ENCODE measurements at places on chromosomes 3 and 15.

DNA sequence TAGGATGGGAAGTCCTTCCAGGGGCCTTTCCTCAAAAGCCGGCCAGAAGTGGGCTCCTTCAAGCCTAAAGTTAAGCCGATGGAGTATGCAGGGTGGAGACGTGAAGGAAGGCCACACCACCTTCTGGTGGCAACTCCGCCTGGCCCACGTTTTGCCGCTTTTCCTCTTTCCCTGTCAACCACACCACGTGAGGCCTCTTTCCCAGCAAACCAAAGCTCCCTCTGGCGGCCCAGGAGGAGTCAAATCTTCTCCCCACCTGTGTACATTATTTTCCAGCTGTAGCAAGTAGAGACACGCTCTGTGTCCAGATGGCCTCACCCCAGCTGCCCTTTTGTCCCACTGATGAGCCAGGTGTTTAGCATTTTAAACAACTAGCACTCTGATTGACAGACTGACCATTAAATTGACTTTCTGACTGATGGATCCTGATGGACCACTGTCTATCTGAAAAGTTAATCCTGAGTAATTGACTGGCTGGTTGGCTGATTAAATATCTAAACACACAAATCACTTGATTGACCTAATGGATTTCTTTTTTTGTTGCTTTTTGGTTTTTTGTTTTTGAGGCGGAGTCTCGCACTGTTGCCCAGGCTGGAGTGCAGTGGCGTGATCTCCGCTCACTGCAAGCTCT is 59.6 kb upstream of the ZBTB38 start:
- no peak for DNase-seq

- DNase-seq = peak; percentile 2
These were observed 43.9 kb upstream of the TRPM1 start for GRCh38 chr15:31145271-31145911.

GRCh38 chr15:26007151-26007550 is 144.0 kb upstream of the ATP10A start:
- DNase-seq = no peak

- no peak for DNase-seq
These were observed 164.8 kb downstream of the SYNPR start for GRCh38 chr3:63442918-63443317.

GRCh38 chr3:104596551-104596950 is 770.2 kb upstream of the ALCAM start:
- peak; percentile 22 for DNase-seq

DNA sequence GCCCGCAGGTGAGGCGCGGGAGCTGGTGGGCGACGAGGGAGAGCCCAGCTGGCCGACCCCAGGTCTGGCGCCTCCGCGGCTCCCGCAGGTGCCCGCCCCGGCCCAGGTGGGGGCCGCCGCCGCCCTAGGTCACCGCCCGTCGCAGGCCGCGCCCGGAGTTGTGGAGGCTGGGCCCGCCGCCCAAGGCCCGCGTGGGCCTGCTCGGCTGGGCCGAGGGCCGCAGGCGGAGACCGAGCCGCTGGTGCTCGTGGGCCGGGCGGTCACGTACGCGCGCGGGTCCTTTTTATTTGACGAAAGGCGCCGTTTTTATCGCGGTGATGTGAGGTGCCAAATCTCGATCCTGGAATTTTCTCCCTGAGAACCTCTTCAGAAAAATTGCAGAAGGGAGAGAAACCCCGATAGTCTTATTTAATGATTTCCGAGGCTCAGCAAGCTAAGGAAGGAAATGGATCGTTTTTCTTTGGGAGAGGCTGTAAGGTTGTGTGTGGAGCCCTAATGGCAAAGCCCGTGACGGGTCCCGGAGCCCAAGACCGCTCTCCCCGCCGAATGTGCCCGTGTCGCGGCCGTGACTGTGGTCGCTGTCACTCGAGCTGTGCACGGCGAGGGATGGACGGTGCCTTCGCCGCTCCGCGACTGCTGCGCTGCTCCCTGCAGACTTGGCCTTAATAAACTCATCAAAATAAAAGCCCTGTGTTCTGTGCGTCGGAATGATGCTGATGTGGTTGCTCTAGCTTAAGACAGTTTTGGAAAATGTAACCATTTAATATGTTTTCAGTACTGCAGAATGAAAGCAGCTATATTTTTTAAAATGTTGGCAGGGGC is 612 bp downstream of the APPL1 start:
- DNase-seq = no peak

DNA sequence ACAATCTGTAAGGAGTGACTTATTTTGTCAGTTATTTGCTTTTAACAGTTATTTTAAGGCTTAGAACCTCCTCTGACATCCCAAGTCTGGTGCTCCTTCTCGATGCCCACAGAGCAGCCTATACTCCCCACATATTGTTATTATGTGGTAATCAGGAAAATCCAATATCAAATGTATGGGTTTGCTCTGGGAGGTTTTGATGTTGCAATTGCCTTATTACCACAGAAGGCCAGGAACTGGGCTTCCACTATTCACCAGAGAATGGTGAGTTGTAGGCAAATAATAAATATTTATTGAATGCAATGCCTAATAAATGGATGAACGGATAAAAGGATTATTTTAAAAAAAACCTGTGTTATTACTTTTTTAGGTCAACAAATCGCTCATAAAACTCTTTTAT is 12.2 kb downstream of the NEK10 start:
- DNase-seq = no peak

GRCh38 chr3:36166477-36166876 is 213.8 kb upstream of the STAC start:
- DNase-seq = peak; percentile 37

GRCh38 chr15:45647828-45648227 is 13.0 kb downstream of the SQOR start:
- no peak for DNase-seq

DNA sequence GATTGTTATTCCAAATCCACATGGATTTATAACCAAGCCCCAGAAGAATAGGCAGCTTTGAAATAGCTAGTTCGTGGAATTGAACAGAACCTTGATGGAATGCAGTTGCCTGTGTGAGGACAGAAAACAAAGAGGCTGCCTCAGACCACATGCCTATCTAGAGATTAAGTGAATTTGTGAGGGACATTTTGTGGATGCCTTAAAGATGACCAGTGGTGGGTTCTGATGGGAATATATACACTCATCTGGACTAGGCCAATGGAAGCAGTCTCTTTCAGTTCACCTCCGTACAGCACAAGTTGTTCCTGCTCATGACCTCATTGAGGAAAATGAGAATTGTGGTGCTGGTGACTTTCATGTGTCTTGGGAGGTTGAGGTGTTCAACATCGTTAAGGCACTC is 63.2 kb upstream of the PYDC2 start:
- DNase-seq = no peak

- no peak for DNase-seq
These were observed 49.0 kb upstream of the CCDC80 start for GRCh38 chr3:112689989-112690388.

GRCh38 chr3:182108371-182108770 is 396.6 kb downstream of the SOX2 start:
- no peak for DNase-seq

DNA sequence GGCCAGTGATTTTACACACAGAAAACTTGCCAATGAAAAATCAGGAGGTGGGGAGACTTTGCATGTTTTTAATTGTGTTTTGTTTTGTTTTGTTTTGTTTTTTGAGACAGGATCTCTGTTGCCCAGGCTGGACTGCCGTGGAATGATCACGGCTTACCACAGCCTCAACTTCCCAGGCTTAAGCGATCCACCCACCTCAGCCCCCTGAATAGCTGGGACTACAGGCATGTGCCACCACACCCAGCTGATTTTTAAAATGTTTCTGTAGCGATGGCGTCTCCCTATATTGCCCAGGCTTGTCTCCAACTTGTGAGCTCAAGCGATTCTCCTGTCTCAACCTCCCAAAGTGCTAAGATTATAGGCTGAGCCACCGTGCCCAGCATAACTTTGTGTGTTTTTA is 46.0 kb downstream of the MEIS2 start:
- DNase-seq = no peak

DNA sequence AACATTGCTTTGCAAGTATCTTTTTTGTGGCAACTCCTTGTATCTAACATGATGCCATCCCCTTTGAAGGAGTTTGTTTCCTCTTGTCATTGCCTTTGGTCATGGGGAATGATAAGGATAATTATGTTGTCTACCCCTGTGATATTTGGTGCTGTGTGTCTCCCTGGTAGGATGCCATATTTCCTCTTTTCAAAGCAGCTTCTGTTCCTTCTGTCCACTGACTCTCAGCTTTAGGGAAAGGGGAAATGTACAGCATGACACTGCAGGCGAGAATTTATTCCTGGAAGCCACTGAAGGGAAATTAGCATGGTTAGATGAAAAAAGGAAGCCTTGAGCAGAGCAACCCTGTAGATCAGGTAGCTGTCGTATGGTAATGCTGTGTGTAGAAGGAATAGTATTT is 576.7 kb downstream of the CADM2 start:
- DNase-seq = no peak

DNA sequence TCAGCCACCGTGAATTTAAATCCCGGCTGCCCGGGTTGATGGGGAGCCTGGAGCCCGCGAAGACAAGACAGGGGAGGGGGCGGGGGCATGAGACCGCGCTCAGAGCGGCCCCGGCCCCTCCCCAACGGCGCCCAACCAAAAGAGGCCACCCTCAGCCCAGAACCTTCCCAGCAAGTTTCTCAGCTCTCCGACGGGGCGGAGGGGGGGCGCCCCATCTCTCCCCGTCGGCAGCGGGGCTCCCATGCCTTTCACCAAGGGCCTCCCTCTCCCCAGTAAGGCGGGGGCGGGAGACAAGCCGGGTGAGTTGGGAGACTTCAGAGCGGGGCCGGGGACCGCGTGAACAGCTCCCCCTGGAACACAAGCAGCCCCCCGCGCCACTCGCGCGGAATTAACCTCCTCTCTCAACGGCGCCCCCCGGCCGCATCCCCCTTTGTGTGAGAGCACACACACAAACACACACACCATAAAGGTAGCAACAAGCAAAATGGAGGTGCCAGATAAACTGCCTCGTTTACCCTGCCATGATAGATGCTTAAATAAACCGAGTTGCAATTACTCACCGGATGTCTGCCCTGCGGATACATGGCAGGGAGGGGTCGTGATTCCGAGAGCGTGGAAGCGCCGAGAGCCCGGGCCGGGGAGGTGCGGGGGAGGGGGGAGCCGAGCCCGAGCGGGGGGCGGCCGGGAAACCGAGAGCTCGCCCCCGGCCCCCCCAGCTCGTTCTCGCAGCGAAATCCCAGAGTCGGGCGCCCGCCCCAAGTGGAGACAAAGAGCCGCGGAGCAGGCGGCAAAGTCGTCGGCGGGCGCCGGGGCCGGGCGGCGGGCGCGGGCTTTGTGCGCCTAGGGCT is 1.3 kb downstream of the TLE3 start:
- no peak for DNase-seq

DNA sequence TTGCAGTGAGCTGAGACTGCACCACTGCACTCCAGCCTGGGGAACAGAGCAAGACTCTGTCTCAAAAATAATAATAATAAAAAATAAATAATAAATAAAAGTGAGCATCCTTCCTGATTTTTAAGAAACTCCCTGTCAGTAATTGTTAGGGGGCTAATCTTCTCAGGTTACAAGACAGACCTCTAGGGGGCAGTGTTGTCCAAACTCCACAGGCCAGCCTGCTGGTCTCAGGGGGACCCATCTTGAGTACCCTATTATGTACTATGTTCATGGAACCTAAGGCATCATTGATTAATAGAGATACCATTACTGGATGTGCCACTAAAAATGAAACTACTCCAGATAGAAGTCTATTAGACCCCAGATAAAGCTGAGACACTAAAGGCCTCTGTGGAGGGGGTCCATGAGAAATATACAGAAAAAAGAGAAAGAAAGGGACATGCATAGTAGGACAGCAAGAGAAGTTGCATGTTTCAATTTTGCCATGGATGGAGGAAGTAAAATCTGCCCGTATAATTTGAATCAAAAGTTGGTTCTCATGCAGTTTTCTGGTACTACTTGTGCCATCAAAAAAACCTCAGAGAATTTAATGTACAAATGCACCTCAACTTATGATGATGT is 85.5 kb upstream of the CDV3 start:
- DNase-seq = no peak

DNA sequence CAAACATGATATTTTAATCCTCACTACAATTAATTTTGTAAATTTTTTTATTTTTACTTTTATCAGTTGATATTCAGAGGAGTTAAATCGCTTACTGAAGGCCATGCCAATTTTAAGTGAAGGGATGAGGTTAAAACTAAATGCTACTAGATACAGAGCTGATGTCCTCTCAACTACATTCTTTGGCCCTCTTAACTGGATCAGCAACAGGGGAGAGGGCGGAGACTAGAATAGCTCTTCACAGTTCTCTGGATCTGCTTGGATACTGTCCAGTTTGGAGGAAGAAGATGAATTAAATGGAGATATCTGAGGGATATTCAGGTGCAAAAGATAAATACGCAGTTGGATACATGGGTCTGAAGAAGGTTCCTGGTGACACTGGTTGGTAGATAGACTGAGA is 85.6 kb upstream of the LYSMD4 start:
- no peak for DNase-seq

DNA sequence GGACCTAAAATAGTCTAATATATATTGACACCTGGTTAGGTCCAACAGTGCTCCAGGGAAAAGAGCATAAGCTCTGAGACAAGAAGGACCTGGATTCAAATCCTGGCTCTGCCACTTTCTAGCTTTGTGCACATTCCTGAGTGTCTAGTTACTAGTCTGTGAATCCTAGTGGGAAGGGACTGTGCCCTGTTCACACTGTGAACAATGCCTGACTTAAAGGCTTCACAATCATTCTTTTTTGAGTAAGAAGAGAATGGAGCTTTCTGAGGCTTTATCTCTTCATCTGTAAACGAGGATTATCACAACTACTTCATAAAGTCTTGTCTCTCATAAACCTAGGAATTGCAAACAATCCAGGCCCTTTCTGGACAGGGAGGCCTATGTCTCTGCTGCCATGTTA is 235.9 kb downstream of the SOX2 start:
- DNase-seq = no peak

DNA sequence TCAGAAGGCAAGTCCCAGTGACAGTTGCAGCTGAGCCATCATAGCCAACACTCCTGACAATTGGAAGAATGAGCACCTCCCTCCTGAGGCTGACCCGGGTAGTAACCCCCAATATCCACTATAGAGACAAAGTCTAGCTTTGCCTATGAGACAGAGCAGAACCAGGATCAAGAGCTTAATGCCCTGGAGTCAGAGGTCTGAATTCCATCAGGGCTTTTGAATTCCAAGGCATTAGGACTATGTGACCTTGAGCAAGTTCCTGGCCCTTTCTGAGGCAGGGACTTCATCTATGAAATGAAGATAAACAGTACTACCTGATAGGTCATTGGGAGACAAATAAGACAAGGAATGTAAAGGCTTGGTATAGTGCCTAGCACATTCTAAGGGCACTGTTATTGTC is 3.1 kb upstream of the INAFM2 start:
- DNase-seq = no peak

DNA sequence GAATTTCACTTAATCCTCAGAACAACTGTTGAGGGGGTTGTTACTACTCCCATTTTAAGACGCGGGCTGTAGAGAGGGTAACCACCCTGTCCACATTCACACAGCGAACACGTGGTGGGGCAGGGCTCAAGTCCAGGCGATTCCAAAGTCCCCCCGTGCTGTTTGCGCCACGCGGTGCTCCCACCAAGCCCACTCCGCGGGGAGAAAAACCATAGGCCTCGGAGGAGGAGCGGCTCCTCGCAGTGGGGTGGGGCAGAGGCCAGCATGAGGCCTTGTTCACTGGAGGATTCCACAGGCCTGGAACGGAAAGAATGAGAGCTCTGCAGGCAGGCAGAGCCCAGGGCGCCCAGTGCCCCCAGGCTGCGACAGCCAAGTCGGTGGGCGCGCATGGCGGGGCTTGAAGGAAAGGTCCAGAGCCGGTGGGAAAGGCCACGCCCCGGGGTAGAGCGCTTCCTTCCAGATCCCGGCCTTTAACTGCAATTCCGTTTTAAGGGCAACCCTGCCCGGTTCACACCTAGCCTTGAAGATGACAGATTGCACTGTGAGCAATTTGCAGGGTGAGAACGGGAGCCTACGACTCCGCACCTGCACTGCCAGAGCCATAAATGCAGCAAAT is 161.8 kb upstream of the TBL1XR1 start:
- DNase-seq = no peak

Measured in fibroblast of skin of left quadriceps (primary cell).